NCI-H2029 treated with DMSO at 0.1 percent for 48 hours (cell line): ENCODE measurements at places on chromosomes 1 and 21.

DNA sequence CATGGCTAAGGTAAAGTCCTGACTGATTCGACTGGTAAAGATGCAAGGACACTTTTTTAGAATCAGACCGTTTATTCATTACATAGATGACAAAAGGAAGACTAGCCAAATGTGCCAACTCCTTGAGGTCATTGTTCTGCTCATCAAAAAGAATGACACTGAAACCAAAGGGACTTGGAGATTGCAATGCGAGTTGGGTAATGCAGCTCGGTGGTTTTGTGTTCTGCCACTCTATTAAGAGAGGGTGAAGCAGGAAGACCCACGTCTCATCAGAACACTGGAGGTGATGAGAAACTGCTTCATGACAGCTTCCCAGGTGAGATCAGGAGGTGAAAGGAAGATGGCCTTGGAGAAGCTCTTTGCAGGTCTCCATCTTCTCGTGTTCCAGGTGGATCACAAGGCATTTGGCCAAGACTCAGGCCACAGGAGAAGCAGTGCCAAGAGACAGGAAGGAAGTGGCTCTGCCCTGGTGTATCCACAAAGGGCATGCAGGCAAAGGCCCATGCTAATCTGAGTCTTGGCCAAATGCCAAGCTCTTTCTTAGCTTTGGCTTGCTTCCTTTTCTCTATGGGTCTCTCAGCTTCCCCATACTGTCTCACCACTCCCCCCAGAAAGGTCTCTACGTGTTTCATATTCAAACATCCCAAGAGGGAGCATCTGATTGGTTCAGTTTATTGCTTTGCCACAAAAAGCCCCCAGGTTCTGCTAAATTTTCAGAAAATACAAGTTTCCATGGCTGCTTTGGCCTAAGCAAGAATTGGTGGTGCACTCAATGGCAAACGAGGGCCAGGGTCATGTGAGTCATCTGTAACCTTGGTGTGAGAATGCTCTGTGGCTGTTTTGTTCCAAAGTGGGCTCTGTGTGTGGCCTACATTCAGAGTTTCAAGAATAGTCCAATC, 5.7 kb upstream of the CCT8 start:
- DNase-seq: peak; percentile 79

GRCh38 chr1:173392895-173393658, 84.1 kb upstream of the PRDX6 start:
- DNase-seq: no peak

GRCh38 chr1:205670611-205671430, 9.5 kb downstream of the SLC45A3 start:
- DNase-seq: no peak

GRCh38 chr1:47951545-47952235, 45.5 kb downstream of the TRABD2B start:
- DNase-seq: no peak

GRCh38 chr1:246828818-246829217, 102.9 kb downstream of the AHCTF1 start:
- no peak for DNase-seq

GRCh38 chr1:242225767-242226573, 227.1 kb upstream of the MAP1LC3C start:
- DNase-seq: no peak

- DNase-seq: no peak
These were observed 308.5 kb downstream of the MRPL39 start for GRCh38 chr21:25298512-25299491.

DNA sequence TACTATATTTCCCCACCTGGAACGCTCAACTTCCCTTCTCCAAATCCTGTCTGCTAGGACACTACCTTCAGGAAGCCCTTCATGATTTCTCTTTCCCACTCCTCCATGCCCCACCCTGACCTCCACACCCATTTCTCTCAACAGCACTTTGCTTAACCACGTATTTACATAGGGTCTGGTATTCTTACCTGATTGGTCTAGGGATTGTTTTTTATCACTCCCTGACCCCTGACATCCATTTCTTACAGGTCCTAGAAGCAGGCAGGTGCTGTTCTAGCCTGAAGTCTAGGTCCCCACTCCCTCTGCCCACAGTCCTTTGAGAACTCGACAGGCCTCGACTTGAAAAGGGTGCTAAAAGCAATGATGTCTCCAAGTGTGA, 47.5 kb downstream of the DMAP1 start:
- DNase-seq: peak; percentile 63

DNA sequence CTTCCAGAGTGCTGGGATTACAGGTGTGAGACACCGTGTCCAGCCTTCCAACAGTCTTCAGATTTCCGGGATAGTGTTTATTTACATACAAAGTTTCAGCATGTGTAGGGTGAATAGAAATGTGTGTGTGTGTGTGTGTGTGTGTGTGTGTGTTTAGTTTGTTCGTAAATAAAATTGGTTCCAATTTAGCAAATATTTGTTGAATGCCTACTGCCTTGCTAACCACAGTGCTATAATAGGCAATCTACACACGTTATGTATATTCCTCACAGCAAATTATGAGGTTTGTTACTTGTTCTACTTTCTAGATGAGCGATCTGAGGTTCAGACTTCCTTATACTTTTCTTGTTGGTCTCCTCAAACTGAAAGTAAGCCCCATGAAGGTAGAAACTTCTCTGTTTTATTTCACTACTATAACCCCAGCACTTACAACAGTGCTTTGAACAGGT, 32.8 kb upstream of the EPS15 start:
- no peak for DNase-seq

- DNase-seq: no peak
These were observed 151.9 kb downstream of the CASZ1 start for GRCh38 chr1:10644307-10645128.

GRCh38 chr1:89633800-89634625, 1.1 kb downstream of the LRRC8C start:
- DNase-seq: no peak

DNA sequence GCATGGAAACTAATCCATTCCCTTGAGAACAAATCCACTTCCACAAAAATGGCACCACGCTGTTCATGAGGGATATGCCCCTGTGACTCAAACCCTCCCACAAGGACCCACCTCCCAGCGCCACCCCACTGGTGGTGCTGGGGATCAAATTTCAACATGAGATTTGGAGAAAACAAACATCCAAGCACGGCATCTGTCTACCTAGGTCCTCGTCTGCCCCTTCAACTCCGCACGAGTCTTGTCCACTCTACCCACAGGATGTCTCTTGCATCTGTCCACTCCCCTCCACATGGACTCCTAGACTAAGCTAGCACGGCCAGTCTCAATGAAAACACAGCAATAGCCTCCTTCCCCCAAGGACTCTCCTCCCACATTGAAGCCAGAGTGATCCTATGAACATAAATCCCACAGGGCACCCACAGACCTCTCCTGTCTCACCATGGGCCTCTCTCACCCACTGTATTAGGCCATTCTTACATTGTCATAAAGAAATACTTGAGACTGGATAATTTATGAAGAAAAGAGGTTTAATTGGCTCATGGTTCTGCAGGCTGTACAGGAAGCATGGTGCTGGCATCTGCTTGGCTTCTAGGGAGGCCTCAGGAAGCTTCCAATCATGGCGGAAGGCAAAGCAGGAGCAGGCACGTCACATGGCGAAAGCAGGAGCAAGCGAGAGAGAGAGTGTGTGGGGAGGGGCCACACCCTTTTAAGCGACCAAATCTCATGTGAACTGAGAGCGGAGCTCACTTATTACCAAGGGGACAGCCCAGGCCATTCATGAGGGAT, 101.4 kb downstream of the TOMM20 start:
- no peak for DNase-seq

- no peak for DNase-seq
These were observed 76.3 kb downstream of the MORN1 start for GRCh38 chr1:2314803-2315673.
